ENCODE measurements at places on chromosomes 3 and 15. TPM values are rescaled to one million over a fixed set of nuclear protein-coding genes. Genes with fewer than 3 reads are reported as not detected.

DNA sequence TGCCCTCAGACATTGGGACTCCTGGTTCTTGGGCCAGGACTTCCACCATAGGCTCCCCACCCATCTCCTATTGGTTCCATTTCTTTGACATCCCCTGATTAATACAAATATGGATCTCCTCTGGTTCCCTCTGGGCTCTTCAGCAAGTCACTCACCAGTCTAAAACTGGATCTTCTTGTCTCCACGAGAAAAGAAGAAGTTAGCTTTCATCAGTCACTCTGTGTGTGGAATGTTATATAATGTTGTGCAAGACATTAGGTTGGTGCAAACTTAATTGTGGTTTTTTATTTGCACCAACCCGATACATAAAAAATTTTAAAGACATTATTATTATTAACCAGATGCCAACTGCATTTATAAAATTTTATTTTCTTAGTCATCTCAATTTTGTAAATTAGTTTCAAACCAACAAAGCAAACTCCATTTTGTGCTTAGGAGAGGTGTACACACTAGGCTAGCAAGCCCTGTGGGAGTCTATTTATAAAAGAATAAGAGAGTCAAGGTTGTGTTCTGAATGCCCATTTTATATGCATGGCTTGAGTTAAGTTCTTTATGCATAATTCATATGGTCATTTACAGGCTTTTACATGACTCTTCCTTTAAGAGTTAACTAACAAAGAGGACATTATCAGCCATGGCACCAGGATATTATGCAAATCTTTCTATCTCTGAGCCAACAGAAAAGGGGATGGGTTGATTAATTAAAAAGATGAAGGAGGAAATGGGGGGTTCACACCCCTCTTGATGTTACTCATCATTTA, 35.1 kb upstream of the IL12A start:
- no peak for ATAC-seq

- ATAC-seq = peak; percentile 63
These were observed 18.4 kb downstream of the ZBTB38 start for GRCh38 chr3:141386611-141387111.

- ATAC-seq = peak; percentile 92
These were observed 147.0 kb upstream of the SLCO3A1 start for GRCh38 chr15:91706322-91707032.

DNA sequence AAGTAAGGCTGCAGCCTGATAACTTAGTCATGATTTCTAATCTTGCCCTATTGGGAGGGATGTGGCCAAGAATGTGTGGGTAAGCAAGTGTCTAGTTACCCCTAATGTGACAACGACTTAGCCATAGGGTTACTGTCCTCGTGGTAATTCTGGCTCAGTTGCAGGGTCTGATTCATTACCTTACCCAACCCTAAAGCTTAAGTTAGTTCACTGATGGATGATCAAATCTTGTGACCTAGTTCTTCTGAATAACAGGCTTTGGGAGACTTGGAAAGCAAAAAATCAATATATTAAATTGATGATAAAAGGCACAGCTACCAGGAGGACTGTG, 1.6 kb upstream of the INTS14 start:
- peak; percentile 13 for ATAC-seq

- no peak for ATAC-seq
These were observed 73.1 kb upstream of the LRTM1 start for GRCh38 chr3:55000953-55001352.

DNA sequence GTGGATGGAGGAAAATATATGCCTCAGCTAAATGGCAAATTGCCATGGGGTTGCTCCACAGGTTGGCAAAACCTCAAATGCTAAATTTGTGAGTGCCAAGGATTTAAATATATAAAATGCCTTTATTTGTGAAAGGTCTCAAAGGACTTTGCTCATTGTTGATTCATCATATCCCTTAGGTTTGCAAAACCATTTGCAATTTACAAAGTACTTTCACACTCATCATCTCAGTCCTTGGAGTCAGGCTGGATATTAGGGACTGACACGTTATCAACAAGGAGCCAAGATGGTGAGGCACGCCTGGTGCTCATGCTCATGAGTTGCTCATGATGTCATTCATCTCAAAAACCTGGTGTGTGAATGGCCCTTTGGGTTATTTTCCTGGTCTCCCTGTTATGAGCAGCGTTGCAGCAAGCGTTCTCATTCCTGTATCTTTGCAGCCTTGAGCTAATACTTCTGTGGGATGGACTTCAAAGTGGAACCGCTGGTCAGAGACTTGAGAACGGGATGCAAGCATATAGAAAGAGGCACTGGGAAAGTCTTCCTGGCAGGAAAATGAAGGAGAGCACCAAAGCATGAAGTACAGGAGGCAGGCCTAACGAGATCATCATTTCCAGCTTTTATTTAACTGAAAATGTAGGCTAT, 66.0 kb downstream of the MYO1E start:
- no peak for ATAC-seq

The SCAANT1 gene
- total RNA-seq = 2.4 TPM

The IL16 gene
- 95.0 TPM for total RNA-seq

The TGM5 gene
- 0.48 TPM for total RNA-seq

The MB21D2 gene
- 13.4 TPM for total RNA-seq

The MOBP gene
- not detected for total RNA-seq
